Cardiac muscle cell (in vitro differentiated cells and primary cell): ENCODE measurements at places on chromosomes 3 and 15.

DNA sequence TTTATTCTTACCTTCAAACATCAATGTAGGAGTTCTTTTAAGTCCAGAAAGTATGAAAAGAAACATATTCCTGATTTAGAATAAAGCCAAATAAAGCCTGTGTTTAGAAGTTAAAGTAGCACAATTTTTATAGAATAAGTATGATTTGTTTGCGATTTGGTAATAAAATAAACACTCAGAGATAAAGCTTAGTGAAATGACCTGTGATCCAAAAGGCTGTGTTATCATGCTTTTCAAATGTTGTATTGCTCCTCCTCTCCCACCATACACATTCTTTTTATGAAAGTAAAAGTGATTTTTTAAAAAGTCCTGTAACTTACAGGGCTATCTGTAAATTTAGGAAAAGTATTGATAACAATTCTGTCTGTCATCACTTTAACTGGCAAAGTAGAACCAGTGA lies 138.6 kb upstream of the CGNL1 start:
- no peaks in the 10 kb centered on the region for H3K27me3 ChIP-seq
- H3K27ac ChIP-seq = no peak overlapping the region
- no peak for DNase-seq
- no peaks in the 10 kb centered on the region for H3K4me1 ChIP-seq

- H3K36me3 ChIP-seq = no peaks in the 10 kb centered on the region
- DNase-seq = peak; percentile 33
- no peaks in the 10 kb centered on the region for H3K27me3 ChIP-seq
- H3K4me3 ChIP-seq = no peak overlapping the region
These were observed 22.6 kb upstream of the FSTL1 start for GRCh38 chr3:120473389-120473788.

- no peaks in the 10 kb centered on the region for H3K4me1 ChIP-seq
- no peaks in the 10 kb centered on the region for H3K27me3 ChIP-seq
- H3K36me3 ChIP-seq = no peaks in the 10 kb centered on the region
These were observed 82.9 kb upstream of the BOC start for GRCh38 chr3:113128386-113129015.

- no peaks in the 10 kb centered on the region for H3K27me3 ChIP-seq
- H3K27ac ChIP-seq = peak overlapping the region; percentile 97
- peaks cover 6% of the 10 kb centered on the region for H3K4me1 ChIP-seq
- peak overlapping the region; percentile 92 for H3K4me3 ChIP-seq
- DNase-seq = peak; percentile 77
These were observed 587 bp downstream of the NPHP3 start for GRCh38 chr3:132721479-132722164.

GRCh38 chr3:140942221-140943104 lies 827 bp downstream of the SLC25A36 start:
- DNase-seq = peak; percentile 84
- H3K27me3 ChIP-seq = no peaks in the 10 kb centered on the region
- H3K36me3 ChIP-seq = no peaks in the 10 kb centered on the region
- H3K27ac ChIP-seq = peak overlapping the region; percentile 98
- H3K4me3 ChIP-seq = peak overlapping the region; percentile 86

DNA sequence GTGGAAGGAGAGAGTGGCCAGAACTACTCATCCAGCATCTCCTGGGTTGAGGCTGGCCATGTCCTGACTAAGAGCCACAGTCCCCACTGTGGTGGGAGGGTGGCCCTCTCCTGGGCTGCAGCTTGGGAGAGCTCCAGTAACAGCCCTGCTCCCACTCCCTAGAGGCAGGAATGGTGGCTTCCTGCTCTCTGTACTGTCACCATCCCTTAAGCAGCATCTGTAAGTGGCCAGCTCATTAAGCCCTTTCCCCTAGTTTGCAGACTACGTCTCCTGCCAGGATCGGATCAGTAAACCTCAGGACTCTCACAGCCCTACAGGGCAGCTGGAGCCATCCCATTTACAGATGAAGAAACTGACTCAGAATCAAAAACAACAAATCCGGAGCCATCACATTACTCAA lies 30.5 kb downstream of the DNAJB8 start:
- no peak overlapping the region for H3K4me3 ChIP-seq
- peaks cover 3% of the 10 kb centered on the region for H3K4me1 ChIP-seq
- no peaks in the 10 kb centered on the region for H3K36me3 ChIP-seq

- H3K36me3 ChIP-seq = no peaks in the 10 kb centered on the region
- no peaks in the 10 kb centered on the region for H3K27me3 ChIP-seq
- no peaks in the 10 kb centered on the region for H3K4me1 ChIP-seq
- no peak for DNase-seq
These were observed 38.7 kb upstream of the ZFAND6 start for GRCh38 chr15:80020731-80021130.

DNA sequence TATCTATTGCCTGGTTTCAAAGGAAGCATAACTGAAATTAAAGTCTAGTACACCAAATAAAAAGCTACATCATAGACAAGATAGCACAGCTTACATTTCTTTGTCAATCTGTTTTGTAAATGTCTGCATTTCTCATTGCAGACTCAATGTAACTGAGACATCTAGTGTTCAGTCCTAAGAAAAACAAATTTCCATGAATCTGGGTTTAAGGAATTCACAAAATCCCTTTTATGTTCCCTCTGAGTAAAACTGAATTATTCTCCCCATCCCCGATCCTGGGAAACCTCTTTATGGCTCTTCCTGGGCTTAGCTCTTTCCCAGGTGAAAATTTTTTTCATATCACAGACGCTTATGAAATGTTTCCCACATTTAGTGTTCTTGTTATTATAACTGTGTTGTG lies 21.6 kb upstream of the RASA2 start:
- H3K4me3 ChIP-seq = no peak overlapping the region
- H3K27me3 ChIP-seq = no peaks in the 10 kb centered on the region
- H3K27ac ChIP-seq = no peak overlapping the region
- no peak for DNase-seq
- no peaks in the 10 kb centered on the region for H3K36me3 ChIP-seq

- no peak overlapping the region for H3K4me3 ChIP-seq
- H3K4me1 ChIP-seq = no peaks in the 10 kb centered on the region
- H3K36me3 ChIP-seq = no peaks in the 10 kb centered on the region
- H3K27ac ChIP-seq = no peak overlapping the region
These were observed 269.5 kb upstream of the LRRC3B start for GRCh38 chr3:26353097-26353496.
